Head of caudate nucleus (tissue), 42 donors: ENCODE measurements at places on chromosomes 12 and 14.

GRCh38 chr12:93802293-93802692 is 125.1 kb downstream of the CRADD start:
- no peak for DNase-seq

DNA sequence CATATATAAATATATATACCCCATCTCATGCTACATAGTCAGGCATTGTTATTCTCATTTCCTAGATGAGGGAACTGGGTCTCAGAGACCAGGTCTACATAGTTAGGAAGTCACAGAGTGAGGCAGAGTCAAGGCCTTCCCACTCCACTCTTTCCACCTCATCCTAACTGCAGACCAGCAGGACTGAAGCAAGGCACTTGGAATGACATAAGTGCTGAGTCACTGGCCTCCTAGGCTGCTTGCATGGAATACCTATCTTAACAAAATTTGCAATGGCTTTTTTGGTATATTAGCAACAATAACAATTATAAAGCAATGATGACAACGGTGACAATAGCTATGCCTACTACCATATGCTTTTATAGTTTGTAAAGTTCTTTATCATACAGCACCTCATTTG is 5.4 kb upstream of the ANO4 start:
- DNase-seq, result no peak

GRCh38 chr14:65431951-65432350 is 19.4 kb downstream of the FUT8 start:
- DNase-seq, result no peak

DNA sequence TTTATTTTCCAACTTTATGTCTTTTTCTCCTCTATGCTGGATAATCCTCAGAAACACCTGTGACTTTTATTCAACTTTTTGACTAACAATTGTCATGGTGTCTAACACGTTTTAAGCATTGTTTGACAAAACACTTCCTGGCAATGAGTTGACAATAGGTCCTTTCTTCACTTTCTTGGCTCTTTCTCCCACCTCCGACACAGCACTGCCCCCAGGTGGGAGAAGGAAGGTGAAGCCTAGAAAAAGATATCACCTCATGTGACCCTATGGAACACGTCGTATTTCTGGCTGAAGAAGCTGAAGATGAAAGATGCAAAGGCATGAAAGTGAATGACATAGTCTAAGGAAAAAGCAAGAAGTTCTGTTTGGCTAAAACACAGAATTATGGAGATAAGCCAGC is 430.0 kb downstream of the ETNK1 start:
- DNase-seq, result no peak

DNA sequence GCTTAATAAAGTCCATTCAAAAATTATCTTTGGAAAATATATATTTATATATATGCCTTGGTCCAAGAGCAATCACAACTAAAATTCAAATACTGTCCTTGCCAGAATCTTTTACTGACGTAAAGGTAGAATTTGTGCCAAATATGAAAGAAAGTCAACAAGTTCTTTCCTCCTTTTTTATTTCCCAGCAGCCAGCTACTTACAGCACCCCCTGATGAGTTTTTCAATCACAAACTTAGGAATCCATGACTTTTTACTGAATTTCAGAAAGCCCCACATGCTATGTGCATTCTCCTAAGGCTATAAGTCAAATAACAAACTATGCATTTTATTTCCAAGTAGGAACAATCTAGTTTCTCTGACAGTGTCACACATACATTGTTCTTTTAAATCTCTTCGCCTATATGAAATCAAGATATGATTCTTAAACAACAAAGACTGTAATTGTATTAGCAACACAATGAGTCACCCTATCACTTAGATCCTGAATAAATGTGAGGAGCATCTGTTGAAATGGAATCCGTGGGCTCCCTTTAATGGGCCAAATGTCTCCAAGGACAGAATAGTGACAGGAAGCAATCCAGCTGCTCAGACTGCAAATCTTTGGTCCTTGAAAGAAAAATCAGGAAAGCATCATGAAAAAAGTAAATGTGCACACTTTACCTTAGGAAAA is 271.4 kb downstream of the DUSP6 start:
- no peak for DNase-seq

DNA sequence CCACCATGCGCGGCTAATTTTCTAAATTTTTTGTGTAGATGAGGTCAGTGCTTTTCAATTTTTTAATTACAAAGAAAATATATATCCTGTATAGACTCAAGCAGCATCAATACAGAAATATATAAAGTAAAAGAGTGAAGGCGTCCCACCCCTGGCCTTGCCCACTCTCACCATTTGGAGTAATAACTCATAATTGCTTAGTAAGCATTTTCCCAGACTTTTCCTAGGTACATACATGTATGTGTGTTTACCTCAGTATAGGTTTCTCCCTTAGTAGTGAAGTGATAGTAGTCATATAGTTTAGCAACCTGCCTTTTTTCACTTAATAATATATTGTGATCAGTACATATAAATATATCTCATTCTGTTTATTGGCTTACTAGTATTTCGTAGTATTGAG is 200.1 kb downstream of the NUBPL start:
- no peak for DNase-seq

DNA sequence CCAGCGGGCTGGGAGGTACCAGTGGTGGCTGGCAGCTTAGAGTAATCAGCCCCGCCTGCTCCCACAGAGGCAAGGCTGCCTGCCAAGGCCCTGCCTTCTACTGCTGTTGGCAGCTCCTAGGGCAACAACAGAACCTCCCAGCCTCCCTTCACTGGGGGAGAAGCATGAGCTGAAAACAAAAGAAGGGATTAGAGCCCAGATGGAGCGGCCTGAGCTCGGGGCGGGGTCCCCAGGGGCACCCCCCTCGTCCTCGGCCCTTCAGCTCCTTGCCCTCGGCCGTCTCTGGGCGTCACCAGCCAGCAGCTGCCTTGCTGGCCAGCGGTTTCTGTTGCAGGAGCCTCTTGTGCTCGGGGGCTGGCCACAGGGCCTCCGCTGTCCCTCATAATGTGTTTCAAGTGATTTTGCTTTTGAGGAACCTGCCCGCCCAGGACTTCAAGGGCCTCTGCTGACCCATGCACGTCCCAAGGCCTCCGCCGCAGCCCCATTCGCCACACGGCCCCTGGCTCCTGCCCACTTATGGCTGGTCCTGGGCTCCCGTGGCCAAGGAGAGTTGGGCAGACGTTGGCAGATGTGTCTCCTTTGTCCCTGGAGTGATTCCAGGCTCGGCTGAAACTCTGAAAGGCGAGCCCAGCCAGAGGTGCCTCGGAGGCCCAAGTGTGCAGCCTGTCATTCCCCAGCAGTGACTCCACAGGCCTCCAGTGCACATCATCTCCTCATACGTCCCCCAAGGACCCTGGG is 49.7 kb downstream of the PSMA6 start:
- DNase-seq, result peak; percentile 95

- DNase-seq, result no peak
These were observed 39.6 kb upstream of the CPM start for GRCh38 chr12:68972595-68972994.

DNA sequence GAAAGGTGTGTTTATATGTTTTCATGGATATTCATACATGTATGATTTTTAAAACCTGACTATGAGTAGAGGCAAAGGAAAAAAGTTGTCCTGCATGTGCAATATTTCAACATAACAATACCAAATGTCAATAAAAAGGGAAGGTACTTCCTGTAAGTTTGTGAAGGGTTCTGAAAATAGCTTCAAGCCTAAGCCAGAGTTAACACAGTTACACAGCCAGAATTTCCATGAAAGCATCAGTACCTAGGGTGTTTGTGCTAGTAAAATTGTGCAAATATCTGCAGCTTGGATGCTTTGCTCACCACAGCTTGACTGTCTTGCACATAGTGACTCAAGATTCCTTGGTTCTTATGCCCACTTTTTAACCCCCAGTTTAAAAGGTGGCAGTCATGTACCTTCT is 193.1 kb upstream of the FAR2 start:
- no peak for DNase-seq

GRCh38 chr12:80567401-80567800 is 123.4 kb downstream of the PTPRQ start:
- no peak for DNase-seq

- no peak for DNase-seq
These were observed 2.3 kb upstream of the ESPL1 start for GRCh38 chr12:53265783-53266182.

DNA sequence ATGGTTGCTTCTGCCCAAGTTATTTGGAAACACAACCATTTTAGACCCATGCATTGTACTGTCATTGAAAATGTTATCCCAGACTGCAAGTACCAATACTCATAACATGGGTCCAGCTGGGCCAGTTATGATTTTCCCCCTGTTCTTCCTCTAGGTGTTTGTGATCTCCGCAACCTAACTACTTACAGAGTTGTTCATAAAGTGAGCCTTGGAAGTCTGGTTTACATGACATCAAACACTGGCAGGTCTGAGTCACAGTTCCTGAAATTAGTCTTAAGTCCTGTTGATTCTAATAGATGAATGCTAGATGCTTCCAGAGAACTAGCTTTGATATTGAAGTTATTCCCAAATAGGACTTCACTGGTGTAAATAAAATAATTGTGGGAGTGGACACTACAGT is 487.0 kb downstream of the MED13L start:
- DNase-seq, result no peak

- peak; percentile 1 for DNase-seq
These were observed 1.4 kb downstream of the KRT5 start for GRCh38 chr12:52518574-52519386.

DNA sequence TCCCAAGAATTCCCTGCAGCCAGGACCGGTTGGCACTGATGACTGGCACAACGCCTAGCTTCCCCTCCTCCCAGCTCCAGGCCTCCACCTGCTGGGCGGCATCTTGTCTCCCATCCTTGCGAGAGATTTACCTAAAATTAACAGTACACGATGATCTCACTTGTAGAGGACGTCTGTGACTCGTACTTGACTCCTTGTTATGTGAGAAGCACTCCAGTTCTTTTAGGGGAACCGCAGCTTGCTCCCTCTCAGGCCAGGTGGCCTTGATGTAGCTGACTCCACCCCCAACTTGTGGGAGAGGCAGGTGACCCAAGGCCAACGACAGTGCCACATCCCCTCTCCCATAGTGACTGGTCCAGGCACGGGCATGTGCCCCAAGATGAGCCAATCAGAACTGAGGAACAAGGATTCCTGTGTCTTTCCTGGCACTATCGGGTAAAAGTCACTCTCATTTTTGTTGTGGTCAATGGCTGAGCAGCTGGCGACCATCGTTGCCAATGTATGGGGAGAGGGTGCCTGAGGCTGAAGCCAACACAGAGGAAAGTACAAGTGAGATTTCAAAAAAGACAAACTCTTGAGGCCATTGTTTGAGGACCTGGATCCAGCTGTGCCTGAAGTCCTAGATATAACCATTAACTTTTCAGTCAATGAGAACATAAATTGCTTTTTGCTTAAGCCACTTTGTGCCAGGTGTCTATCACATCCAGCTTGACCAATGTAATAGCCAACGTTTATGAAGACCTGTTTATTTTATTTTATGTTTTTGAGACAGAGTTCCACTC is 208.7 kb downstream of the RBM19 start:
- DNase-seq, result peak; percentile 65

DNA sequence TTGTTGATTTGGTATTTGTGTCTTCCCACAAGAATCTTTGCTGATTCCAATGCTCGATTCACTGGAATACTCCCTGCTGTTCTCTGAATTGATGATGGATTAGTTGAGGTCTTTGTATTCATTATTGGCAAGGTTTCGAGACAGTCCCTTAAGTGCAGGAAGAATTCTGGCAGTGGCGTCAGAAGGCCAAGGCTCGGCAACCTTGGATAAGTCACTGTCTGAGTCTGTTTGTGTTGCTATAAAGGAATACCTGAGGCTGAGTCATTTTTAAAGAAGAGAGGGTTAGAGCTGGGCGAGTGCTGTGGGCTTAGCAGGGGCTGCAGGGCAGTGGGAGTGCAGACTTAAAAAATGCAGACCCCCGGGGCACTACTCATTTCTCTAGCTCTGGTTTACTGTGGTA is 56.9 kb downstream of the CHST11 start:
- DNase-seq, result no peak

DNA sequence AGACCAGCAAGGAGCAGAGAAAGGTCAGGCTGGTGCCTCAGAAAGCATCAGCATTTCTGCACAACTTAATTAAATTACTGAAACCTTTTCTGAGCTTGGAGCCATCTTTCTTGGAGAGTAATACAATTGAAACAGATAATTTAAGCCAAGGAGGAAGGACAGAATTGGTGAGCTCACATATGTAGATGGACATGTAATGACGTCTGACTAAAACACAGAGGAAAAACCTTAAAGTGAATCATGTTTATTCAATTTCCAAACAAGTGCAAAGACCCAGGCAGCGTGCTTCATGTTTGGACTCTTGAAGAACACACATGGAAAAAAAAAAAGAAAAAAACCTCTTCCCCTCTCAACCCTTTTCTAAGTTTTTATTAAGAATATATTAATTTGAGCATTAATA is 19.0 kb downstream of the SUSD6 start:
- no peak for DNase-seq

- DNase-seq, result no peak
These were observed 24.1 kb downstream of the NUP37 start for GRCh38 chr12:102095677-102096263.

- no peak for DNase-seq
These were observed 62.6 kb downstream of the SLC38A4 start for GRCh38 chr12:46763230-46763629.

GRCh38 chr14:59331217-59331616 is 134.0 kb downstream of the GPR135 start:
- DNase-seq, result no peak

DNA sequence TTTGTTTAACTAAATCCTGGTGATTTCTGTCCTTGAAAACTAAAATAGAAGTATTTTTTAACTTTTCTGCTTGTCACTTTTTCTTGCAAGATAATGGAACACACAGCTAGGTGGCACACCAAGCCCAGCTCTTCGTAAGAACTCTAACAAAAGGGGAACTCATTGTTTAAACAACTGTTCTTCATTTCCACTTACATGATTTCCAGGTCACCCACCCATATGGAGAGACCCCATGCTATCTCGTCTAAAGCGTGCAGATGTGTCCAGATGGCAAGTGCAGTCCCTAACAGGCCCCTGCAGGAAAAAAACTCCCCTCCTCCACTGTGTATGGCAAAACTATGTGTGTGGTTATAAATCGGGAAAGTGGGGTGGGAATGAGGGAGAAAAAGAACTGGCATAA is 43.3 kb upstream of the NT5DC3 start:
- DNase-seq, result peak; percentile 28

GRCh38 chr12:88733008-88733407 is 152.7 kb upstream of the KITLG start:
- no peak for DNase-seq

GRCh38 chr12:75155962-75156361 is 53.7 kb downstream of the KCNC2 start:
- DNase-seq, result no peak

- DNase-seq, result peak; percentile 44
These were observed 9.6 kb downstream of the CALM1 start for GRCh38 chr14:90406384-90406798.

GRCh38 chr14:94571950-94572349 is 9.3 kb upstream of the SERPINA5 start:
- no peak for DNase-seq

GRCh38 chr14:22982477-22983245 is at the start of gene AJUBA:
Gene AJUBA (minus strand): TSS chr14:22982551. CDS start chr14:22982266, 285 bp downstream.
- DNase-seq, result peak; percentile 74

GRCh38 chr12:62260733-62261683 is 804 bp downstream of the USP15 start:
- peak; percentile 33 for DNase-seq
